Heart left ventricle (tissue), 16 donors: ENCODE measurements at places on chromosomes 11 and 22.

GRCh38 chr22:37290737-37291136, 8.4 kb downstream of the CYTH4 start:
- no peak for DNase-seq

GRCh38 chr11:44269369-44270351, 40.3 kb downstream of the ALX4 start:
- DNase-seq: no peak

GRCh38 chr11:15175831-15176230, 61.1 kb downstream of the INSC start:
- no peak for DNase-seq

DNA sequence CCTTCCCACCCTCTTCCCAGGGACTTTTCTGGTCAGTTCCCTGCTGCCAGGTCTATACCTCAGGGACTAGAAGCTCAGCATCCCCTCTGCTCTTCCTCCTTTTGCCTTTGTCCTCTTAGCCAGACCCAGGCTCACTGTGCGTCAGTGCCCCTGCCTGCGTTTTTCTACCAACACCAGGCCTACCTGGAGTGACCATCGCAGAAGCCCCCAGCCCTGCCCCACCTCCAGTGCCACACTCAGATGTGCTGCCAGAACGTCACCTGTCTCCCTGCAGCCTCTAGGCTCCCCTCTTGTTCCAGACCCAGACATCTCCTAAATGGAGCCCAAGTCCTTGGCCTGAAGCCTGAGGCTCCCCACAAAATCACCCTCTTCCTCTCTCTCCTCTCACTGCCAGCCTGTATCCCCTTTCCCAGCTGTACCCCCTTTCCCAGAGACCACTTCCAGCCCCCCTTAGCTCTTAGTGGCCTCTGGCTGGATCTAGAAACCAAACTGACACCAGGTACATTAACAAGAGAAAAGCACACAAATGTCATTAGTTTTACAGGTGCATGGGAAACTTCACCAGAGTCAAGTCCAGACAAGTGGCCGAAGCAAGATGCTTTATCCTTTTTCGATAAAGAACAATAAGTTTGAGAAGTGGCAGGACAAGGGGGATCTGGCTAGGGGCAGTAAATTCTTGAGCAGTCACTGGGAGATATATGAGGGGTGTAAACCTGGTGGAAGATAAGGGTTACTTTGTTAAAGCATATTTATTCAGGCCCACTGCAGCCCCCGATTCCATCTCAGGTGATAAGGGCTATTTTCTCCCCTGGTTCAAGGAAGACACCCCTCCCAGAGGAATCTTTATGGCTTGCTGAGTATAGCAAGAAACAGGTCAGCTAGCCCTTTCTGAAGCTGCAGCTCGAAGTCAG, 61.5 kb downstream of the BCR start:
- peak; percentile 21 for DNase-seq

- DNase-seq: no peak
Measured at GRCh38 chr11:44690651-44691050, 36.1 kb upstream of the TSPAN18 start.

DNA sequence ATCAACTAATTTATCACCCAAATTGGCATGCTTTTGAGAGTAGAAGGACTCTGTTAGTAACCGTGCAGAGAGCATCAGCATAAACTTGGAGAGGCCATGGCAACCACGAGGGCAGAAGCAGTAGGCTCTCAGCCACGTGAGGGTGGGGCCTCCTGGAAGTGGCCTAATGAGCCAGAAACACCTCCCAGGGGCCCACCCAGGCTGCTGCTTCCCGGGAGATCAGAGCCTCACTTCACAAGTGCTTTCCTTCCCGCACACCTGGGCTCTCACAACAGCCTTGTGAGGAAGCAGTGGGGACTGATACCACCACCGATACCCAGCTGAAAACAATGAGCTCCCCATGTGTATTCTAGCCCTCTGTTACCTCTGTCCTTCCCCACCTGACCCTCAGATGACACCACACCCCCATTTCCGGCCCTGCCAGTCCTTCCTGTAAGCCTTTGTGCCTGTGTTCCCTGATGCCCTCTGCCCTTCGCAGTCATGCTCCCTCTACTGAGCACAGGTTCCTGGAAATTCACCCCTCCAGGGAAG, 17.0 kb downstream of the TRIM29 start:
- DNase-seq: no peak

DNA sequence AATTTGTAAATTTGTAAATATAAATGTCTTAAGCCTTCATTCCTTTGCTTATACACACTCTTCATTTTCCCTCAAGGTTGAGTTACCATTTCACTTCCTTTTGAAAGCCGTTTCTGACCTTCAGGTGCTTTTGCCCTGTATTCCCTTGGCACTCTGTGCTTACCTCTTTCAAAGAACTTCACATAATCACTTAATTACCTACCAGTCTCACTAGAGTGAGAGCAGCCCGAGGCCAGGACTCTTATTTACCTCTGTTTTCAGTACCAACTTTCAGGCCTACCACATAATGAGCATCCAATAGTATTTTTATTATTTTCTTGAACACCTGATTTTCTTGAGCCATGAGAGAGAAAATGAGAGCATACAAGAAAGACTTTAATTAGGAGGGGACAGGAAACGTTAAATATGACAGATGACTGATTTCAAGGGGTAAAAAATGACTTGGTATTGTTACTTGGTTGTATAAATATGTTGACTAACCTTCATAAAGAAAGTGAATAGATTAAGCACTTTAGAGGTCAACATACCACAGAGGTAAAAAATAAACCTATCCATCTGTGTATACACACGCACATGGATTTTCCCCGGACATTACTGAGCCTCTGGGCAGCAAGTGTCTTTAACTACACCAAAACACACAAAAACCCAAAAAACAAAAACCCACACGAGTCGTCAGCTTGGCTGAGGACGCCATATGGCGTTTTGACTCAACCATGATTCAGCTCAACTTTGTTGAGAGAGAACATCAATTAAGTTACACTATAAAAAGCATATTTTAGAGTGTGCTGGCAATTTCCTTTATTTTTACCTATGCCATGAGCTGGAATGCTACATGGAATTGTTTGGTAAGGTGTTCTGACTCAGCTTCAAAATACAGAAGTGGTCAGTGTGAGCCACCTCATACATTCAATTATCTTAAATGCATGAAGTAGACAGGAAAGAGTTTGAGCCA, 7.6 kb downstream of the ATXN10 start:
- no peak for DNase-seq

DNA sequence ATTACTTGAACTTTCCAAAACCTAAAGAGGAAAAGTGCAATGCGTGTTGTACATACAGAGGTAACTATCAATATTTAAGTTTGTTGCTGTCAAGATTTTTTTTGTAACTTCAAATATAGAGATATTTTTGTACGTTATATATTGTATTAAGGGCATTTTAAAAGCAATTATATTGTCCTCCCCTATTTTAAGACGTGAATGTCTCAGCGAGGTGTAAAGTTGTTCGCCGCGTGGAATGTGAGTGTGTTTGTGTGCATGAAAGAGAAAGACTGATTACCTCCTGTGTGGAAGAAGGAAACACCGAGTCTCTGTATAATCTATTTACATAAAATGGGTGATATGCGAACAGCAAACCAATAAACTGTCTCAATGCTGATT, 2.1 kb downstream of the ADM start:
- no peak for DNase-seq

DNA sequence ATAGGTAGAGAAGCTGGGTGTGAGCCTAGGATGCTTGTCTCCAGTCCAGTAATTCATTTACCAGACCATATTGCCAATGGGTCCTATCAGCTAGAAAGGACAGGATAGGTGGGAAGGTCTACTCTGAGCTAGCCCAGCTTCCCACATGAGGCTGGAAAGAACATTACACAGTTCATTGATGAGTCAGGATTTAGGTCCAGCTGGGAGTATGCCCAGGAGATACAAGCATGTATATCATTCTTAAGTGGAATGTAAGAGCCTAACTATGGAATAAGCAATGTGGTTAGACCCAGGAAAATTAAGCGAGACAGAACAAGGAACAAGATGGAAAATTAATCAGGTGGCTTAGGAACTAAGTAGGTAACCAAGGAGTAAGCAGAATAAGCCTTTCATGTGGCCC, 59.0 kb upstream of the TBCEL start:
- no peak for DNase-seq

DNA sequence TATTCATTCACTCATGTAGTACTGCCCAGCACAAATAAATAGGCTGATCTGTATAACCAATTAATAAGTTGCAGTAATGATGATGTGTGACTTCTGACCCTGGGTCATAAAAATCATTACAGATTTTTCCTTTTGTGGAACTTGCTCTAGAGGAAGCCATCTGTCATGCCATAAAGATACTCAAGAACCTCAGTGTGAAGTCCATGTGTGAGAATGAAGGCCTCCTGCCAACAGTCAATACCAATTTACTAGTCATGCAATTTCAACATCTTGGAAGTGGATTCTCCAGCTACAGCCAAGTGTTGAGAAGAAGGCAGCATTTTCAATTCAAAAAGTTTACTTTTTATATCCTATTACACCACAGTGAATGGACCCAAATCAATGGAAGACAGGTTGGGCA, 435.6 kb upstream of the LRRC4C start:
- DNase-seq: no peak

- peak; percentile 16 for DNase-seq
Measured at GRCh38 chr22:24437741-24438328, 10.4 kb downstream of the ADORA2A start.

- no peak for DNase-seq
Measured at GRCh38 chr11:8093931-8094575, 13.0 kb downstream of the TUB start.

- DNase-seq: no peak
Measured at GRCh38 chr11:33377412-33378370, 120.5 kb downstream of the HIPK3 start.

GRCh38 chr11:89361734-89362133, 129.4 kb downstream of the NOX4 start:
- no peak for DNase-seq

GRCh38 chr22:24305260-24305692, 34.6 kb downstream of the SPECC1L start:
- DNase-seq: no peak

- DNase-seq: no peak
Measured at GRCh38 chr11:39434466-39434865, 2025.0 kb downstream of the LRRC4C start.

DNA sequence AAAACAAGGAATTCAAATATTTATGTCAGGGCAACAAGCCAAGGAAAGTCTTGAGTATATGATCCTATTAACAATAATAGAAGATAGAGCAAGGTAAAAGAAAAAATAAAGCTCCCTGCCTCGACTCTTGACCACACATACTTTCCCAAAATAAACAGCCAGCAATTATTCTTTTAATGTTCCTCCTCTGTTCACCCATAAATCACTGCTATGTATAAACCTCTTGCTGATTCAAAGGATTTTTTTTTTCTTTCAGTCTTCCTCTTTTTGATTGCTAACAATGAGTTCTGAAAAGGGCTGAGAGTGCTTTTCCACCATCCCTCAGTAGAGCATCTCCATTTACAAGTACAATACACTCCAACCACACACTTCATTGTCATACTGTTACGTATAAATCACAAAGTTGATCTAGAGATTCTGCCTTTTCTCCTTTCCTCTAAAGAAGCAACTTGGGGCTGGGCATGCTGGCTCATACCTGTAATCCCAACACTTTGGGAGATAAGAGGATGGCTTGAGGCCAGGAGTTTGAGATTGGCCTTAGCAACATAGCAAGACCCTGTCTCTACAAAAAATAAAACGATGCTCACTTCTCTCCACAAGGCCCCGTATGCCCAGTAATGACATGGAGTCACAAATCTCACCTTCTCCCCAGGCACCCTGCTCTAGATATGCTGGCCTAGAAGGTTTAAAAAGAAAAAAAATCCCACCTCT, 24.0 kb downstream of the RAB30 start:
- no peak for DNase-seq

GRCh38 chr11:2655834-2656622, 43.8 kb downstream of the KCNQ1OT1 start:
- DNase-seq: peak; percentile 39

GRCh38 chr11:102967497-102967896, 12.0 kb upstream of the MMP13 start:
- DNase-seq: no peak

DNA sequence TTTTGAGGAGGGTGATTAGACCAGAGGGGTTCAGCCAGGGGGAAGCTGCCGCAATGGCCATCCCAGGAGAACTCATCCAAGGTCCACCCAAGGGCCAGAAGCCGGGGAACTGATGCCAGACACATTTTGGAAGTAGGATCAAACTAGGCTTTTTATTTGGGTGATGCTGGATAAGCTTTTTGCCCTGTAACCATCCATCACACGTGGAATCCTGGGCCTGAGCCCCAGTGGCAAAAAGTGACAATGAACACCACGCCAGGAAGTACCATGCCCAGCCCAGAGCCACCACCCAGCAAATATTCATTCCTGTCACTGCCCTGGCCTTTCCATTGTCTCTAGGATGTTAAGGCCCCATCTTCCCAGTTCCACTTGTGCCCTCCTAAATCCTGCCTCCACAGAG, 85.9 kb downstream of the ZC3H12C start:
- DNase-seq: no peak

DNA sequence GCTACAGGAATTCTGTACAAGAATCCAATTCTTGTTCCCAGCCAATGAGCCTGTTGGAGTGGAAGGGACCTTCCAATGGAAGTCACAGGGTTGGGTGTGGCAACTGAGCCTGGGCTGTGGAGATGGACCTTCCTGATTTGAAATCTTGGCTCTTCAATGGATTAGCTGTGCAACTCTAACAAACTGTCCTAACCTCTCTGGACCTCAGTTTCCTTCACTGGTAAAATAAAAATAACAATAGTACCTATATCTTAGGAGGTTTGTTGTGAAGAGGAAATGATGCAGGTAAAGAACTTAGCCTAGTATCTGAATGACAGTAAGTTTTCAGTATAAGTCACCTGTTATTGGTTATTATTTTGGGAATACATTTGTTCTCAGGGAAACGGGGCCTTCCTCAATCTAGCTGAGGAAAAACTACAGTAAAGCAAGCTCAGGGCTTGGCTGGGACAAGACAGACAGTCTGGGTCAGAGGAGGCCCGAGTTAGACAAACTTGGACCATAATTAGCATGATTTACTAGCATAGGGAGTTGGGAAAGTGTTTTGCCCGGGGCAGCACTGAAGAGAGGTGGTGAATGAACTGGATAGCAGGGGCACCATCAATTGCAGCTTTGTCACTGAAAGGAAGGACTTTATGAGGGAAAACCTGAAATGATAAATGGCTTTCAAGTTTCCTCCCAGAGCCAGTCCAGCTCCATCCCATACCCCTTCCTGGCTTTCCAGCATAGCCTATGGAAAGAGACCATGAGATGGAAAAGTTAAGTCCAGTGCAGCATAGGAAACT, 13.7 kb downstream of the ELF5 start:
- DNase-seq: no peak

DNA sequence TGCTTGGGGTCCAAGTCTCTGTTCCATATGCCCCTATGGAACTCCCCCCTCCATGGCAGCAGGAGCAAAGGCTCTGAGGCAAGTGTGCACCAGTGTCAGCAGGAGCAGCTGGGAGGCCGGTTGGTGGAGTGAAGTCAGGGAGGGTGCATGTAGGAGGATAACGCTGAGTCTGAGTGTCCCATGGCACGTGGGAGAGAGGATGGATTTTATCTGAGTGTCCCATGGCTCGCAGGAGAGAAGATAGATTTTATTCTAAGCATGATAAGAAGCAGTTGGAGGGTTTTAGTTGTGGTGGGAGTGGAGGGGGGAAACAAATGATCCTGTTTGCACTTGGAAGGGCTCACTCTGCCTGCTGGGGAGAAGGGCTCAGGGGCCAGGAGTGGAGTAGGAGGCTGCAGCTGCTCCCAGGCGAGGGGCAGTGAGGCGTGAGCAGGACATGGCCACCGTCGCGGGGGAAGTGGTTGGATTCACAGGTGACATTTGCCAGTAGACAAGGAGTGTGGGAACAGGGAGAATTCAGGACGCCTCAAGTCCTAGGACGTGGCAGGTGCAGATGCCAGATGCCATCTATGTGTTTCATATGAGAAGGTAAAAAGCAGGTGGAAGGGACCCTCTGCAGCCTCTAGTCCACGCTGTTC, 33.6 kb upstream of the PARVG start:
- DNase-seq: no peak
